ENCODE measurements at places on chromosomes 1 and 21.

DNA sequence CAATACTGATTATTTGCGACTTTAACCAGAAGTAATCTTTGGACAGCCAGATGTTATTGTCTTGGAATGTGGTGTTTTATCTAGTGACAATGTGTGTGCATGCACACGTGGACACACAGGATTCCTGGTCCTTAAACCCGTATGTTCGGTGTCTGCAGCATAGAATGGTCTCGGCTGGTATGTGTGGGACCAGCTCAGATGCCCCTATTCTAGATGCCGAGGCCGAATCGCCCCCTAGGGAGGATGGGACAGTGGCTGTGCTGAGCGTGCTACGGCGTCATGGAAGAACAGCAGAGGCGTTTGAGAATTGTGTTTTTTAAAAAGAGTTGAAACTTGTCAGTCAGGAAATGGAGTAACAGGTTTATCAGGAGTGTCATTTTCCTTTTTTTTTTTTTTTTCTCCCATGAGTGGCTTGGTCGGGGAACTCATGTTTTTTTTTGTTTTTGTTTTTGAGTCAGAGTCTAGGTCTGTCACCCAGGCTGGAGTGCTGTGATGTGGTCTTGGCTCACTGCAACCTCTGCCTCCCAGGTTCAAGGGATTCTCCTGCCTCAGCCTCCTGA is 30.1 kb downstream of the SKI start:
- DNase-seq, result peak; percentile 50

- no peak for DNase-seq
These were observed 4.7 kb upstream of the SPRR3 start for GRCh38 chr1:152996633-152997400.

DNA sequence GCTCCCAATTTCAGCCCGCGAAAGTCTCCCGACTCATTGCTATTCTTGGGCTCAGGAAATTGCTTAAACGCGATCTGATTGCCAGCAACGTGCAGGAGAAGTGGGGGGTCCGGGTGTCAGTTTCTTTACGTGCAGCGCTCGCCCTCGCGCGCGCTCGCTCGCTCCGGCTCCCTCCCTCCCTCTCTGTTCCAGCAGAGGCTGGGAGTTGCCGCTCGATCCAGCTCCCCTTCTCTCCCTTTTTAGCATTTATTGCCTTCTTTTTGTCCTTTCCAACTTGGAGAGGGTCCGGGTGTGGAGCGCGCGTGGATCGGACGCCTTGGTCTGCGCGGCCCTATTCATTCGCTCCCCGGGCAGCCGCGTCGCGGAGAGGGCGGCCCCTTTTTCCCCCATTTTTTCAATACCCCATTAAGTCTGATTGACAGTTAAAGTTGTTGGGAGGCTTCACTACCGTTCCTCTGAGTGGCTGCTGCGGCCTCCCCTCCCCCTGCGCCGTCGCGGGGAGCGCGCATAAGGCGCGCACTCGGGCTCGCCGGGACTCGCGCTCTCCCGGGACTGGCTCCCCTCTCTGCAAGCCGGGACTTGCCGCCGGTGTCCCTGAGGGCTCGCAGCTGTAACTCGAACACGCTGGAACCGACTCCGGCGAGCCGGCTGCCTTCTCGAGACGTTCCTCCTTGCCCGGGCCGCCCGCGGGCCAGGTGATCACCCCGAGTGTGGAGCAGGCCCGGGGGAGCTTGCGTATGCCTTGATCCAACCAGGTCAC is at the start of gene DHRS3:
Gene DHRS3 (minus strand): TSS at position 310 of the 760 bp plus-strand sequence. CDS start 862 bp downstream, outside the sequence.
- peak; percentile 86 for DNase-seq

GRCh38 chr1:211588711-211589110 is 9.8 kb upstream of the SLC30A1 start:
- no peak for DNase-seq
